ENCODE measurements at places on chromosomes 1 and 21.
A peak's percentile ranks its signal among the peaks of the same experiment; 100 is the strongest.

- no peak for DNase-seq
Measured at GRCh38 chr1:12336413-12336812, 106.6 kb downstream of the VPS13D start.

DNA sequence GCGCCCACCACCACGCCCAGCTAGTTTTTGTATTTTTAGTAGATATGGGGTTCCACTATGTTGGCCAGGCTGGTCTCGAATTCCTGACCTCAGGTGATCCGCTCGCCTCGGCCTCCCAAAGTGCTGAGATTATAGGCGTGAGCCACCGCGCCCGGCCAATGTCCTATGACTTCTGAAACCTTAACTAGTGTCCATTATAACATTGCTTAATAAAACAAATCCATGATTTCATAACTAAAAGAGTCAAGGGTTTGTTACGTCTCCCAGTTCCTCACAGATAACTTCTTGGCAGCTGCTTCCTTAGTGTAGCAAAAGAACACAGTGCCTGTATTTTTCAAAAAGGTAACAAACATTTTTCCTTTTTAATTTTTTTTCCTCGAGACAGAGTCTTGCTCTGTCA lies 53.6 kb downstream of the FBXO42 start:
- no peak for DNase-seq

- no peak for DNase-seq
Measured at GRCh38 chr1:28326515-28326914, 2.3 kb upstream of the MED18 start.

- no peak for DNase-seq
Measured at GRCh38 chr1:113937146-113937545, 8.0 kb downstream of the HIPK1 start.

DNA sequence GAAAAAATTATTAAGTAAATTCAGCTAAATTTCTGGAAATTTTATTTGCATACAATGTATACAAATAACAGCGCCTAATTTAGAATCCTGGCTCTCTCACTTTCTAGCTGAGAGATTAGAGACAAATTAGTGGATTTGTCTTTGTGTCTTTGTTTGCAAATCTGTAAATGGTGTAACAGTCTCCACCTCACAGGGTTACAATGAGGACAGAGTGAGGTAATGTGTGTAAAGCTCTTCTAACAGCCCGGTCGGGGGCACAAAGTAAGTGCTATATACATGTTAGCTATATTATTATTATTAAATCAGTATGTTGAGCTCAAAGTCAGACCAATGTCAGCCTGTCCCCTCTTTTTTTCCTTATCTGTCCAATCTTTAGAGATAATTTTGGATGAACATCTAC lies 5.0 kb upstream of the ADAMTSL4 start:
- DNase-seq, result no peak

DNA sequence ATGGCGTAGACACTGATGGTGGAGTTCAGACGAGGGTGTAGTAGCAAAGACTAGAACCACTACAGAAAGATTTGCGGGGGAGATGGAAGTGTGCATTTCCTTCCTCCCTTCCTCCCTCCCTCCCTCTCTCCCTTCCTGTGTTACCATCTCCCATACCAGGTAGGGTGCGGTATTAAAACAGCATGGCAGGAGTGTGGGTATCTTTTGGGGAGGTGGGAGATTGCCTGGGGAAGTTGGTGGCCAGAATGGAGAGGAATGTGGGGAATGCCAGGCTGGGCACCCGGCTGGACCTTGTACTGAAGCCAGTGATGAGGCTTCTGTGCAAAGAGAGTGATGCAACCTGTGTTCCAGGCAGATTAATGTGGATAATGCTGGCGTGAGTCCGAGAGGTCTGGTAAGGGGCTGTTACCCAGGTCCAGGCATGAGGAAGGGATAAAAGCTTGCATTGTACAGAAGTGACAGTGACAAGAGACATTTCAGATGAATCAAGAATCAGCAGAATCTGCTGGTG lies 30.3 kb upstream of the PPP2R5A start:
- no peak for DNase-seq

- DNase-seq, result no peak
Measured at GRCh38 chr1:85048296-85049064, at the start of gene MCOLN3. TSS of gene MCOLN3 (minus strand) at chr1:85048500. CDS start at chr1:85045360, 3,140 bp downstream.

DNA sequence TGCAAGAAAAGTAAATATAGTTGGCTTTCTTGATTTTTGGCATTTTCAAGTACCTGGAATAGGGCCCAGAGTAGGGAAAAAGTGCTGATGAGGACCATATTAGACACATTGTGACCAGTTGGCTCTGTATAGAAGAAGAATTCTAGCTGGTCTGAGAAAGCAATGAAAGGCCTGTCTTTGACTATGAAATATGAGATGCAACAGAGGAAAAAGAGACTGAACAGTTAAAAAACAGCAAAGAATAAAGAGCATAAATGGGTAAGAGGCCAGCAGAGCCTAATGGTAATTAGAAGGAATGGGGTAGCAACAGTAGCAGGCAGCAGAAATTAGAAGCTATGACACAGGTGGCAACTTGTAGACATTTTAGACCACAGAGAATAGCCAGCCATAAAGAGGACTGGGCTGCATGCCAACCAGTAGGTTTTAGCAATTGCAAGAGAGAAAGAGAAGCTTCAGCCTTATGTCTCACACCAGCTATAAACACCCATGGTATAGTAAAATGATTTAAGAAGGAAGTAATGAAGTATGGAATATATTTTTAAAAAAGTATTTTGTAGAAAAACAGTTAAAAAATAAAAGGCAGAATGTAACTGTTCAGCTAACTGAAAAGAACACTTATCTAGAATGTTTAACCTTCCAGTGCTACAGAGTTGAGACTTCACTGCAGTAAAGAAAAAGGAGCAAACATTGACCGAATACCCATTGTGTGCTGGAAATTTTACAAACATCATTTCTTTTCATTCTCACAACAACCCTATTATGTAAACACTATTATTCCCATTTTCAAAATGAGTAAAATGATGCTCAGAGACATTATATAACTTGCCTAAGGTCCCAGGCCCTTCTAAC lies 114.1 kb downstream of the LHX4 start:
- peak; percentile 58 for DNase-seq

DNA sequence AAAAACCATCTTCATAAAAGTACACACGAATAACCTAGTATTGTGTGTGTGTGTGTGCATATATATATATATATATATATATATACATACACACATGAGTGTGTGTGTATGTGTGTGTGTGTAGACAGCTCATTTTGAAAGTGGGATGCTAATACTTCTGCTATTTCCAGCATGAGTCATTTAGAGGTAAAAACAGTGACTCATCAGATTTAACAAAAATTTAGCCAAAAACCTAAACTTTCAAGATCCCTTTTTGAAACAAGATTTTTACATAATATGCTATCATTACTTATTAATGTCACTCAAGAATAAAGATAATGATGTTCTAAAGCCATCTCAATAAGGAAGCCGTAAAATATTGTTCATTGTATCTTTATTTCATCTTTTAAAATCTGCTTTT lies 35.6 kb upstream of the ADGRL4 start:
- DNase-seq, result no peak

DNA sequence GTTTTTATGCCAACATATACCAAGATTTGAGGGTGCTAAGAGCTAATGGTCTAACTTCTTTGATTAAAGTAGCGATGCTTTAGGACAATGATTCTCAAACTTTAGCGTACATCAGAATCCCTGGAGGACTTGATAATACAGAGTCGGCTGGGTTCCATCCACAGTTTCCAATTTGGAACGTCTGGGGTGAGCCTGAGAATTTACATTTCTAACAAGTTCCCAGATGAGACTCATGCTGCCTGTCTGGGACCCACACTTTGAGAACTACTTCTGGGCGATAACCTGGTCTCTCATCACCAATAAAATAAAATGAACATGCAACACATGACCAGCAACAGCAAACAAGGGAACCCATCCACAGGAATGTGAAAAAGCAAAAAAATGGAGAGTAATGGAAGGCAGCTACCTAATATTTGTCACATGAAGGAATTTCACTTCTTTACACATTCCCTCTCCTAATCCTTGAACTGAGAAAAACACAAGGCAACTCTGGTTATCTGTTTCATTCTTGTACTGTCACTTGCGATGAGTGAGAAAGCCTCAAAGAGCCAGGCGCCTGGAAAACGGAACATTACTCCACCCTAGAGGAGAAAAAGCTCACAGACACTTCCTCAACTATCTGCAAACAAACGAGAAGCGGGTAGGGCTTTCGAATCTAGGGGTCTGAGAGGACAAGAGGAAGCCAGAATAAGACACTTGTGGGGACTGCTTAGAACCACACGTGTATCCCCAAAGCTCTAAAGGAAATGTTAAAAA lies 14.0 kb downstream of the HSF2BP start:
- DNase-seq, result no peak

DNA sequence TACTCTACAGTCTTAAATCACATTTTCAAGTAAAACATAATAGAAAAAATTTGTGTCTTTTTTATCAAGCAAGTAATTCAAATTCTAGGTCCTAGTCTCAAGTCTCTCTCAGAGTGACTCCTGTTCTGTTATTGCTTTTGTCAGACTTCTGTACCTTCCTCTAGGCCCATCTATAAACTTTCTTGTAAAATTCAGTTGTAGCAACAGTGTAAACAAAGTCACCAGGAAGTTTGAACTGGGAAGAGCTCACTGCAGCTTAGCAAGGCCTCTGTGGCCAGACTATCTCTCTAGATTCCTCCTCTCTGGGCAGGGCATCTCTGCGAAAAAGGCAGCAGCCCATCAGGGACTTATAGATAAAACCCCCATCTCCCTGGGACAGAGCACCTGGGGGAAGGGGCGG lies 13.5 kb upstream of the ZNF678 start:
- DNase-seq, result no peak

DNA sequence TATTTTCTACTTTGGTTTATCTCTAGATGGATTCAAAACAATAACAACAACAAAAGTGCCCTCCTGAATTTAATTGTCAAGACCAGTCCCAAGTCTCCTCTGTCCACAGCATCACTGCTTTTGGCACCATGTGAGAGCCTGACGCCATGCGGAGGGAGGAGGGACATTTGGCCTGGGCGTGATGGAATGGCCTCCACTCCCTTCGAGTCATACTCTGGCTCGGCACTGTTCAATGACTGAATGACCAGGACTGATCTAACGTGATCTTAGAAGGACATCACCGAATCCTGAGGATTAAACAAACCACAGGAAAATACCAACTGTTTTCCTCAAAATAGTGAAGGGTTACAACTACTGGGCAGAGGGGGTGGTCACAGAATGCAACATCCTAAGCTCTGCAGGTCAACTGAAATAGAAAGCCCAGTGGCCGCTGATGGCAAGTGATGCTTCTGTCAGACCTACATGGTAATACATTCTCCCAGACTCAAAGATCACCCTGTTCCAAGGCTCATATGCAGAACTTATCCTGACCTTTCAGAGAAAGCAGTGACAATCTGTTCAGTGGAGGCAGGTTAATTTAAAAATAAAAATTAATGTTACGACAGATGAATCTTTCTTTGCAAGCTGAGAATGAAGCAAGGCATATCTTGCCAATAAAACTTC lies 19.1 kb downstream of the SRSF4 start:
- DNase-seq, result no peak

- DNase-seq, result no peak
Measured at GRCh38 chr1:59150577-59151386, 146.1 kb upstream of the FGGY start.

- DNase-seq, result no peak
Measured at GRCh38 chr1:172390683-172391551, 29.6 kb upstream of the C1orf105 start.

- DNase-seq, result no peak
Measured at GRCh38 chr1:241459186-241459802, 60.3 kb downstream of the FH start.

DNA sequence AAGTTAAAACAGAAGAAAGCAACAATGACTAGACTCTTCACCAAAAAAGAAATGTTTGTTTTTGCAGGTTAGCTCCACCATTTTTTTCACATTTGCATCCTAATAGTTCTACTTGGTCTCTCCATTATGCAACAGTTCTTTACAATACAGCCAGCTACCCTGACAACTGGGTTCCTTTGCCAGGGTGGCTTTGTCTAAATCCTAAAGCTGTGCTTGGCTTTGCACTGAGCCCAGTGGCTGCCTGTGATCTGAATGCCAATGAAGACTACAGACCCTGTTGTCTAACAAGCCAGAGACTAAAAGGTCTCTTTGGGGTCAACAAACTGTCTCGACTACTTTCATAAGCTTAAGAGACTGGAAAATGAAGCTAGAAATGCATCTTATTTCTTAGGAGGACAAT lies 112.0 kb downstream of the AKT3 start:
- no peak for DNase-seq

- DNase-seq, result no peak
Measured at GRCh38 chr1:156276966-156277381, 5.7 kb downstream of the SMG5 start.

DNA sequence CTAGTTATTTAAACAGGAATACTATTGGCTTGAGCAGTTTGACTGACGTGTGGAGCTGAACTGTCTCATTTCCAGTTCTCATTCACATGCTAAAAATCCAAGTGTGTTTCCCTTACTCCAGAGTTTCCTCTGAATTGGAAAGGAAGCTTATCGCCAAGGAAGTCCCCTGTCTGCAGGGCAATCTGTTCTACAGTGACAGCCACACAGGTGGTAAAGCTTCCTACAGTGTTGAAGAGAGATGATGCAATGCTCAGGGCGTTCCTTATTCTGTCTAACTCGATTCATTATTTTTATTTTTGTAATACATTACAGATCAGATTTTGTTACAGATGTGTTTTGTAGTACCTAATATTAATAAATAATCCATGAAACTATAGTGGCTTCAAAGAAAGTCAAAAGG lies 41.3 kb downstream of the ADAMTS5 start:
- DNase-seq, result no peak

- no peak for DNase-seq
Measured at GRCh38 chr21:41768437-41769042, 1.7 kb upstream of the RIPK4 start.

- DNase-seq, result peak; percentile 74
Measured at GRCh38 chr1:10943991-10944730, 68.3 kb upstream of the TARDBP start.

- no peak for DNase-seq
Measured at GRCh38 chr1:67715819-67716218, 30.8 kb downstream of the GADD45A start.

DNA sequence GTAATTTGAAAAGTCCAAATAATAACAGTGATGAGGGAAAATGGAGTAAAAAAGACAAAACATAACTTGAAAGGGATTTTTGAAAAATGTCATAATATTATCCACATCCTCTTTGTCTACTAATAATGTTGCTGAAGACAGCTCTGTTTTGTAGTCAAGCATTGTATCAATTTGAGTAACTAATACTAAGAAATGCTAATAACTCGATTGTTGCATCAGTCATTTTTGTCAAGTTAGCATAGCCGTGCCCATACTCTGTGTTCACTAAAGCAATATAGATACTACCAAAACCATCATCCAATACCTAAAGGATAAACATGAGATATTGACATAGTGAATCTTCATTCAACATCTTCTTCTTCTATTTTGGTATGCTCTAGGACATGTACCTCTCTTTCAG lies 17.3 kb downstream of the PDC start:
- no peak for DNase-seq
